ENCODE measurements at places on chromosomes 6 and 20.

- no peak for DNase-seq
Observed at GRCh38 chr20:33814238-33814712, 3.1 kb downstream of the CHMP4B start.

DNA sequence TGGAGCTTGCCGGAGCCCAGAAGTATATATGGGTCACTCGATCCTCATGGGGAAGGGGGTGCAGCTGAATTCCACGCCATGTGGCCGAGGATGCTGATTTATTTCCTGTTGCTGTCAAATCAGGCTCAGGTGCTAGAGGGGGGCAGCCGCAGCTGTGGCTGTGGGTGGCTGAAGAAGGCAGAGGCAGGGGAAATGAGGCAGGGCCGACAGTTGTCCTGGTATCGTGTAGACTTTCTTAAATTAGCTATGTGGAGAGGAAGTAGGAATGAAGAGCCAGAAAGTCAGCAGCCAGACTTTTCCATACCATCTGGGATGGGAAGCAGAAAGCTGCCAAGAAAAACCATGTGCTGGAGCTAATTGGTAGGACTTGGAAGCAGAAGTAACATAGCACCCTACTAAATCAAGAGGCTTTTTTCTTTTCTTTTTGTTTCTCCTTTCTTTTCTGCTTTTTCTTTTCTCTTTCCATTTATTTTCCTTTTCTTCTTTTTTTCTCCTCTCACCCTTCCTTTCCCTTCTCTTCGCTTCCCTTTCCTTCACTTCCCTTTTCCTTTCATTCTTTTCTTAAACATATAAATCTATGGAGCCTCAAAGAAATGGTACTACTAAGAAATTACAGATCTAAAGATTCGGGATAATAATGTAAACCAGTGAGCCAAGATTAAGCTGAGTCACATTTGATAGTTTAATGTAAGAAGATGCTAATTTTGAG lies 90.6 kb upstream of the CD83 start:
- no peak for DNase-seq

DNA sequence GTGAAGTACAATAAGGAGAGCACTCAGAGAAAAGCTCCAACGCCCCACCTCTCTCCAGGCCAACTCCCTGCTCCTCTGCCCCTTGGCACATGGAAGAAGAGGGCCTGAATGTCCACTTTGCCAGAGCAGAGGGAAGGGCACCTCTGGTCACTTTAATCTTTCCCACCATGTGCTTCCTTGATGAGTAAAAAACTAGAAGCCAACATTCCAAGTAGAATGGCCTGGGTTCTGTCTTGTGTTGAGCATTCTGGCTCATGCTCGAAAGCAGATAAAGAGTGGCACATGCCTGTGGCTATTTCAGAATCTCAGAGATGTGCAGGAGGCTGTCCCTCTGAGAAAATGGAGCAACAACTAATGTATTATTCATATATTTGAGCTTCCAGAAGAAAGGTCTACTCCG lies 177.4 kb upstream of the PLN start:
- DNase-seq = no peak

DNA sequence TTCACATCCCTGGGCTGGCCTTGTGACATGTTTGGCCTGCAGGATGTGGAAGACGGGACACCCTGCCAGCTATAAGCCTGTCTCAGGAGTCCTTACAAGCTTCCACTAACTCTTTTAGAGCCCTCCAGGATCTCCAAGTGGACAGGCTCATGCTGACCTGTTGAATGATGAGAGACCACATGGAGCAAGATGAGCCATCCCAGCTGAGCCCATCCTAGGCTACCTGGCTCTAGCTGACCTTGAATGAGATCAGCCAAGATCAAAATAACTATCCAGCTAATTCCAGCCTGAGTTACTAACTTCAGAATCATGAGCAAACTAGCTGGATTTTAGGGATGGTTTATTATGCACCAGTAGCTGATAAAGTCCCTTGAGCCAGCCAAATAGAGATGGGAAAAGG lies 169.5 kb downstream of the TFAP2C start:
- no peak for DNase-seq

- no peak for DNase-seq
Observed at GRCh38 chr20:2698186-2698817, 5.7 kb downstream of the EBF4 start.

Measured in T1000 (cell line).